ENCODE measurements at places on chromosomes 1 and 21.

DNA sequence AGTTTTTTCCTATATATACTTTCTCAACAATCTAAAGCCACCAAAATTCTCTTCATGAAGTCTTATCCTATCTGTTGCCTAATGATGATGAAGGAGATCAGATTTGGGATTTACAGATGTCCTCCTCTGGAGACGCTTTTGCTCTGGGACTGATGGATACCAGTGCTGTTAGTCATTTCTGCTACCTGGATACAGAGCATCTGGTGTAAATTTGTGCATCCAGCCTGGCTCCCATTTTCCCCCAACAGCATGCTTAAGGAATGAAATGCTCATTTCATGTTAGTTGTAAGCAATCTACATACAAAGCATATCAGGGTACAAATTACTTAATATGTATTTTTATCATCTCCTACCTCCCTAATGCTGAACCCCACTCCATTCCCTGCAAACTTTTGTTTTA, 57.7 kb downstream of the HNRNPR start:
- DNase-seq: no peak

GRCh38 chr1:171762143-171762563, 19.3 kb upstream of the METTL13 start:
- DNase-seq: no peak

- no peak for DNase-seq
Measured at GRCh38 chr1:23108918-23109533, 59.6 kb downstream of the LUZP1 start.

DNA sequence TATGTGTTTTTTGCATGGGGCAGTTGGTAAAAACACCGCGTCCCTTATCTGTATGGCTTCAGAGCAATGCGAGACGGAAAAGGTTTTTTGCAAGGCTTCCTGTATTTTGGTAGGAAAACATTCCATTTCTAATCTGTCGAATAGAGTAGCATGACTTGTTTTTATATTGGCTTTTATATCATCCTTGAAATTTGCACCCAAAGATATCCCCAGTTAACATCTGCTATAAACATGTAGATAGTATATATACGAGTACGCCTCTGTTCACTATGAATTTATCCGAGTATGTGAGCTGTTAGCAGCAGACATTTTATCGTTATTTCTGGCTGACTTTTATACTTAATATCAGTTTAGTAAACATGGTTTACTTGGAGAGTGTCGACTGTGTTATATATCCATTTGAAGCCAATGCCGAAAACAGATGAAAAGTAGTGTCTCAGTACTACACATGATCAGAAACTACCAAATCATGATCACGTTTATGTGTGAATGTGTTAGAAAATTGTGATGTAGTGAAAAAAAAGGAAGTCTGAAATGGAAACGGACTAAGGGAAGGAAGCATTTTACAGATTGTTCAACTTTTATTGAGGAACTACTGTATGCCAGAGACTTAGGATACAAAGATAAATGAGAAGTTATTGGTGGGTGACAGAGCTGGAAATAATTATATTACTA, 1.0 kb downstream of the LEPR start:
- DNase-seq: peak; percentile 19

GRCh38 chr1:4089421-4090175, 189.5 kb upstream of the C1orf174 start:
- no peak for DNase-seq

DNA sequence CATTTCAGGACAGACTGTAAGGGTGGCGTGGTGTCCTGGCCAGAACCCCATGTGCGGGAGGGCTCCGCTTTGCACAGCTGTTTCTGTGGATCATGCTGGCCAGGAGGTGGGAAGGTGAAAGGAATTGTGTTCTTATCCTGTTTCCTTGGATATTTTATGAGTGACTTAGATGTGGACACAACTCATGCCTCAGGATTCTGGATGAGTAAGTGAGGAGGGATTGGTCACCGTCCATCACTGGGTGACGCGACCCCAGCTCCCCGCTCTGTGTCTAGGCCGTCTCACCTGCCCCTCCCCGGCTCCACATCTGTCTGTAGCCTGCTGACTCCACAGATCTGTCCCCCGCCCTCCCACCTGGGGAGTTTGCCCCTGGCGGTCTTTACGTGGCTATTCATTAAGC, 48.8 kb downstream of the PIK3CD start:
- no peak for DNase-seq

DNA sequence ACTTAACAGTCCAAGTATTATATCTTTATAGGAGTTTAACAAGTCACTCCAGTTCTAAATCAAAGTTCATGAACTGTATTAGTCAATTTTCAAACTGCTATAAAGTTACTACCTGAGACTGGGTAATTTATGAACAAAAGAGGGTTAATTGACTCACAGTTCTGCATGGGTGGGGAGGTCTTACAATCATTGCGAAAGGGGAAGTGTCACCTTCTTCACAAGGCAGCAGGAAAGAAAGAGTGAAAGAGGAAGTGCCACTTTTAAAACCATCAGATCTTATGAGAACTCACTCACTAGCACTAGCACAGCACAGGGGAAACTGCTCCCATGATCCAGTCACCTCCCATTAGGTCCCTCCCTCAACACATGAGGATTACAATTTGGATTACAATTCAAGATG, 70.0 kb downstream of the CLCA4 start:
- DNase-seq: no peak

DNA sequence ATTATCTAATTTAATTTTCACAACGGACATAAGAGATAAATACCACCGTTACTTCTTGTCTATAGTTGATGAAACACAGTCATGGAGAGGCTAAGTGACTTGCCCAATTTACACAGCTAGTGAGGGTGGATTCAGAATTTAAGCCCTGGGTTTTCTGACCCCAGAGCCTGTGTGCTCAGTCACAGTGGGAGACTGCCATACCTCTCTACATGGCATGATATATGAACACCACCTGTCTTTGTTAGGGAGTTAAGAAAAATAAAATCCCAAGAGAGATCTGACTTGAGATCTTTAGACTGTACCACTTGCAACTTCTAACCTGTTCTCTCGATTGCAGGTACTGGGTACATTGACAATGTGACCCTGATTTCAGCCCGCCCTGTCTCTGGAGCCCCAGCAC, 40.3 kb downstream of the LAMC2 start:
- no peak for DNase-seq

- DNase-seq: no peak
Measured at GRCh38 chr1:247105966-247106365, 1.8 kb upstream of the ZNF669 start.

GRCh38 chr1:11790101-11790879, 15.5 kb downstream of the MTHFR start:
- DNase-seq: no peak

GRCh38 chr1:27021354-27022031, 8.8 kb upstream of the TENT5B start:
- DNase-seq: no peak

Measured in NCI-H1694 treated with DMSO at 0.1 percent for 48 hours (cell line).